ENCODE measurements at places on chromosomes 5 and 9.

DNA sequence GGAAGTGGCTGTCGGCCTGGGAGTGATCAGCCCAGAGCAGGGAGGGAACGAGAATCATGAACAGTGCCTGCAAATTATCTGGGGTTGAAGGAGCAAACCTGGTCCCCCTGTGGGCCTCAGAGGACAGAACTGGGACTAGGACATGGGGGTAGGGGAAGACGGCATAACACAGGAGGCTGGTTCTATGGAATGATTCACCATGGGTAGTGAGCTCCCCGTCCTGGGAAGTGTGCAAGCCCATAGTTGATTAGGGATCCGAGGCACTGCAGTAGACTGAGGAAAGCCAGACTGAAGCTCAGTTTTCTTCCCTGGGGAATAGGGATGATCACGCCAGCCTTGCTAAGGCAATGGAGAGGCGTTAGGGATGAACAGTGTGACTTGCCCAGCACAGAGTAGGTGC is 5.6 kb downstream of the ADGRD2 start:
- DNase-seq = no peak

DNA sequence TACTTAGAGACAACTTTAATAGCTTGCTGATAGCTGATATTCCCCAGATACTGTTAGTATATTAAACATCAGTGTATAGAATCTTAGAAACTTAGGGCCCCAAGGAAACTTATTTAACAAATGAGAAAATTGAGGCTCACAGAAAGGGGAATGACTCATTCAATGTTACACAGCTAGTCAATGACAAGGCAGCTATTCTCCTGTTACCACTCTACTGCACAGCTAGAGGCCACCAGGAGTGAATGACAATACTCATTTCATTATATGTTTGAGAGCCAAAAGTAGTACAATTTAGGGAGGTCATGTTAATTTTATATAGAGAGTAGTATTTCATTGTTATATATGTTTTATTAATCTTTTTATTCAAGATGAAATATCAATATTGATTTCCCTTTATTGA is 33.2 kb upstream of the PCDHB1 start:
- no peak for DNase-seq

GRCh38 chr5:7759257-7759871 is 91.6 kb downstream of the CFAP90 start:
- DNase-seq = no peak

DNA sequence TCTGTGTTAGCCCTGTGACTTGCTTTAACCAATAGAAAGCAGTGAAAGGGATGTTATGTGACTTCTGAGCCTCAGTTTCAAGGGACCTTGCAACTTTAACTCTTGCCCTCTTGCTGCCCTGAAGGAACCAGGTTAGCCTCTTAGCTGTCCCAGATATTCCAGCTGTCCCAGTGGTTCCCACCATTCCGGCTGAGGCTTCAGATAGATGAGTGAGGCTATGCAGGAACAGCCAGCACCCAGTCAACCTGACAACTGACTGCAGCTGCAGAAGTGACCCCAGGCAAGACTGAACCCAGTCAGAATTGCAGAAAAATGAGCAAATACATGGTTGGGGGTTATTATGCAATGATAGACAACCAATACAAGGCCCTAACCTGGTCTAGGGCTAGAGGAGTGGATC is 10.4 kb upstream of the CDC23 start:
- no peak for DNase-seq

- DNase-seq = no peak
These were observed 247.1 kb upstream of the PANK3 start for GRCh38 chr5:168826246-168826725.

DNA sequence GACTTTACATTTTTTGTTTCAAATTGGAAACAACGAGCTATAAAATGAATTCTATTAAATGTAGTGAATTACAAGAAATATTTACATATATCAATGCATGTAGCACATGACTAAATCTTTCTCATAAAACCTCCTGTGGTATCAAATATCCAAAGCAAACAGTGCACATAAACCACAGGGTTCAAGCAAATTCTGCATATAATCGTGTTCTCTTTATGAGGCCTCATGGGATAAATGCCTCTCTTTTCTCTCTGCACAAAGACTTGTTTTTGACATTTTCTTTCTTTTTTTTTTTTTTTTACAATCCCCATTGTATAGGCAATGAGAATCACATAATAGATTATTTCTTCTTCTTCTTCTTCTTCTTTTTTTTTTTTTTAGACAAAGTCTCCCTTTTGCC is 1117.2 kb upstream of the DMAC1 start:
- DNase-seq = no peak

DNA sequence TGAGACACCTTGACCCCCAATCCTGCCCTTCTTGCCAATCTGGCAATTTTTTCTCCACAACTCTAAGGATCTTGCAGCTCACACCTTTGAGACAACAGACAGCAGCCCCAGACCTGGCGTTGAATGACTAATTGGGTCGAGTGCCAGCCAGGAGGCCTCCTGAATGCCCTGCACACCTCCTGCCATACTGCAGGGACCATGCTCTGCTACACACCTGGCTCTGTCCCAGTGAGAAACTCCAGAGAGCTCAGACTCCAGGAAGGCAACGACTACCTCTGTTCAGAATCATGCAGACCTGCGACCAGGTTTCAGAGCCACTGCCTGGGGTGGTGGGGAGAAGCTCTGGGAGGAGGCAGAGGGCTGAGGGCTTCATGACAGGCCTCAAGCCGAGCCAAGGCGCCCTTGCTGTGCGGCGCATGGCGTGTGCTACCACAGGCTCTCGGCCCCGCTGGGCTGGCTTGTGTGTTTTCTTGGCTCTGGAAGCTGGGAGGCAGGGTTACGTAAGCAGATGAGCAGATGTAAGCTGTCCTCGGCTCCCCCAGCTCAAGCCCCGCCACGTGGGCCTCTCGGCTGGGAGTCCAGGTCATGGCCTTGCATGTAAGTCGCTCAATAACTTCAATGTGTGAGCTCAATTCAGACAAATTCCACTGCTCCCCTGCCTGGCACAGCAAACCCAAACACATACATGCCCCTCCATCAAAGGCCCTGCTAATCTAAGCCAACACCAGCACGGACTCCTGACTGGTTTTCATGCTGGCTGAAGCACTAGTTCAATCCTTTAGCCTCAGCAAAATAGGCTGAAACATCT is 27.5 kb downstream of the B4GALT1 start:
- peak; percentile 81 for DNase-seq

DNA sequence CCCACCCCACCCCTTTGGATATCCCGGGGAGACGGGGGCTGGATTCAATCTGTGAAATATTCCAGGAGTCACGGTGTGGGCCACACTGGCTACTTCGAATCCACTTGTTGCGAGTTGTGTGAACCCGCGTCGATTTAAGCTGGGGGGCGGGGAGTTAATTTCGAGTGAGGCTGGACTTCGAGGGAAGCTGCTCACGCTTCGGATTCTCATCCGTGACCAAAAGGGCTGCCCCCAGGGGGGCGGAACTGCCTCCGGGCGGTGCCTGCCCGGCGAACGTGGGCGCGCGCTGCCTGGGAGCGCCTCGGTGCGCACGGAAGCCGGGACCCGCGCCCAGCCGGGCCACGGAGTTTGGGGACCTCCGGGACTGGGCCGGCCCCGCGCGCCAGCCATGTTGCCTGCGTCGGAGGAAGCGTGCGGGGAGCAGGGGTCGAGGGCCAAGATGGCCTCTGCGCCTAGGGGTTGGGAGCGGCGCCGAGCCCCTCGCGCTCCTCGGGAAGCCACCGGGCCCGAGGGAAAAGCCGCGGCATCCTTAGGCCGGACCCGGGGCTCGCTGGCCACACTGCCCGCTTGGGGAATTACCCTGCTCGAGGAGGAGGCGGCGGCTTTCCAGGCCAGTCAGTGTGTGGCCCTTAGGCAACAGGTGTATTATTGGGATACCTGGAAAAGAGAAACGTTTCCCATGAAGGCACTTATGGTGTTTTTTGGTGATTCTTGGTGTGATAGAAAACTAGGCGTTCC is 975 bp downstream of the OCLN start:
- no peak for DNase-seq

- DNase-seq = no peak
These were observed 52.9 kb downstream of the CETN3 start for GRCh38 chr5:90356622-90357021.

DNA sequence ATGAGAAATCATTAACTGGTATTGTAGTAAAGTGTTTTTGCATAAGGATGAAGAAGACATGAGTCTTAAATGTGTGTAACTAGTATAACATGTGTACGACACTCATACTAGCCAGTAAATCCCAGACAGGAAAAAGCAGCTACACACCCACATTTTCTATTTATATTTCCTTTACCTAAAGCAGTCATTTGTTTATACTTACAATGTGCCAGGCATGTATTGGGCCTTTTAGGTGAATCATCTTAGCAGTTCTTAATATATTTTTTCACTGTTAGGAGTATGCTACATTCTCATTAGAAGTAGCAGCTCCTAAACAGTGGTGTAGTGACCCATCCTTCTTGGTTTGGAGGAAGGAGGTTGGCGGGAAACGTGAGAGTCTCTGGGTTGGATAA is 55.8 kb upstream of the TMC1 start:
- no peak for DNase-seq

DNA sequence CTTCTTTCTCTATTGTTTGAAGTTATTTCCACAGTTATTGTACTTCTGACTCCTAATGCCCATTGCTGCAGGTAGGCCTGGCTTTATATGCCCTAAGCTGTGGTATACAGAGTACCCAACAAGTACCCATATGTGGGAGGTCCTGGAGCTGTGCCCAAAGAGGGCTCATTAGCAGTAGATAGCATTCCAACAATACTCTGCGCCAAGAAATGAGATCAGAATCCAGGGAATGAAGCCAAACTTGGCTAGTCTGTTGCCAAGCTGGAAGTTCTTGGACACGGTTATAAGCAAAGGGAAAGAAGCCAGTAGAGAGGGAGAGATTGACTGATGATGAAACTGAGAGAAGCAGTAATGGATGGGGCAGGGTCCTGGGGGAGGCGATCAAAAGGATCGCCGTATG is 29.7 kb upstream of the FAM169A start:
- no peak for DNase-seq

- DNase-seq = no peak
These were observed 69.4 kb downstream of the IQGAP2 start for GRCh38 chr5:76472335-76473008.

DNA sequence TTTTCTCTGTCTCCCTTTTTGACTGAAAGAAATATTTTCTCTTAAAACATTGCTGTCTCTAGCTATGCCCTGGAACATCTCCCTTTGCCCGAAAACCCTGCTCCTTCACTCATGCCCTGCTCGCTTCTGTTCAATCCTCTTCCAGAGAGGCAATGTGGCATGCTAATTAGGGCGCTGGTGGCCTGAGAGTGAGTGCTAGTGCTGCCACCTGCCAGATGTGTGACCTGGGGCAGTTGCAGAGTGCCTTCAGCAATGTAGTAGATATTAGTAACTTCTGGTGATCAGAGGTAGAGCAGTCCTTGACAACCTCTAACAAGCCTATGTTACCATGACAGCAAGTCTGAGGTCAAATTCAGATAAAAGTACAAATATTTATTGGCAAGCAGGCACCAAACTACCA is 119.5 kb upstream of the OSMR start:
- DNase-seq = no peak

DNA sequence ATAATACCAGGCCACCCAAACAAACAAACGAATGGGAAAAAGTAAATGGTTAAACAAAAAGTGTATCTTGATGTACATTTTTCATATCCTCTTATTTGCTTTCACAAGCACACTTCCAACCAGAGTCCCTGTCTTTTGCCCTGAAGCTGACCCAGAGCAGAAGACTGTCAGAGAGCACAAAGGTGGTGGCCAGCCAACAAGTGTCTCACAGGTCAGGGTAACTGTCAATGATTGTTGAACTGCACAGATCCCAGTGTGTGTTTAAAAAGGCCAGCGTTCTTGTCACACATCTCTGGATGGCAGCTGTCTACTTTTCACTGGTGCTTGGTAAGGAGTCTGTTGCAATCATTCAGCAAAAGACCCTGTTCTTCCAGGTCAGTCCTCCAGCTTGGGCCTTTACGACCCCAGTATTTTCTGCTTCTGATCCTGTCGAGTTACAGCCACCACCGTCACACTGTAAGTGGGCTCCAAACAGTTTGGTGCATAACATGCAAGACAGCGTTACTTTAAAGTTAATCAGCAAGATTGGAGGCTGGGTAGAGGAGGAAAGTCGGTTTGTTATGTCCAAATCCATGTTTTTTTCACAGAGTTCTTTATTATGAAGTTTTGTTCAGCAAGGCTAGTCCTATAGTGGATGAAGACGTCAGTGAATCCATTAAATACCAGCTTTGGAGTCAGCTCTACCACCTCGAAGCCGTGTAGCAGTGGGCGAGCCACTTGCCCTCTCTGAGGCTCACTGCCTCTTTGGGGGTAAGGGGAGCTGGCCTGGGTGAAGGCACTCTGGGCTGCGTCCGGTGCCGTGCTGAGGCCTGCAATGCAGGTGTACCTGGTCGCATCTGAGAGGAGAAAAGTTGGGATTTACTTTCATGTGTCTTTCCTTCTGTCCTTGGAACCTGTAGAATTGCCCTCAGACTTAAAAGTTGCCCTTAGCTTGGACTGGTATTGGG is 265.7 kb downstream of the AOPEP start:
- DNase-seq = no peak

GRCh38 chr9:77166193-77166592 is 11.1 kb upstream of the VPS13A start:
- DNase-seq = no peak

GRCh38 chr5:153276151-153276550 is 214.3 kb upstream of the GRIA1 start:
- DNase-seq = no peak

DNA sequence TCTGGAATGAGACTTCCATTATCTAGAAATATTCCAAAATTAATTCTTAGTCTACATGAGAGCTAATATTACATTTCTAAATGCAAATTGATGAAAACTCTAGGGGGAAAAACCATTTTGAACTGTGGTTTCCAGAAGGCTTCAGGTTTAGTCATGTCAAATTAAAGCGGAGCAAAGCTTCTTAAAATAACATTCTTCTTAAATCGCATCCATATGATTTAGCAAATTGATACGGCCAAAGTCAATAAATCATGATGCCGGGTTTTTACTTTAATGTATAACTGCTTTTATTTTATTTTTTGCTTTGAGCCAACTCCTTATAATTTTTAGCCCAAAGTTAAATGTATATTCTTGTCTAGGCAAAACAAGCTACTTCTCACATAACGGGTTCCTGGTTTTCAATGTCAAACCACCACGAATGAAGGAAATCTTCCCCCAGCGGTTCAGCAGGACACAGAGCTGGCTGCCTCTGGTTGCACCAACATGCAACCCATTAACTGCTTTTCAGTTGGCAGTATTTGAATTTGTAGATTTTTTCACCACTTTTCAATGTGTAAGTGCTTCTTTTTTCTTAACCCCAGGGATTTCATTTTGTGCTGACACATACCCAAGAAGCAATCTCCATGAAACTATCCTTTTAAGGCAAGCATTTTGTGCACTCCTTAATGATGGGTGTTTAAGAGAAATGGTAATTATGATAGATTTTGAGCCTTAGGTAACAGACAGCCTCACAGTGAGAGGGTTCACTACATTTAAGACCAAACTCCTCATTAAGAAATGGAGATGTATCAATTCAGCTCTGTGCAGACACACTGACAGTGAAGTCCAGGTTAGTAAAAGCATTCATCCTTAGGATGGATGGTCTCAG is 35.5 kb downstream of the EFNA5 start:
- DNase-seq = no peak

- DNase-seq = peak; percentile 14
These were observed 37.4 kb upstream of the FCN1 start for GRCh38 chr9:134955156-134955555.

GRCh38 chr5:113093558-113093957 is 117.0 kb downstream of the DCP2 start:
- DNase-seq = no peak

GRCh38 chr5:134444941-134445471 is 33.3 kb upstream of the CDKN2AIPNL start:
- DNase-seq = no peak
